ENCODE measurements at places on chromosomes 16 and 17.

DNA sequence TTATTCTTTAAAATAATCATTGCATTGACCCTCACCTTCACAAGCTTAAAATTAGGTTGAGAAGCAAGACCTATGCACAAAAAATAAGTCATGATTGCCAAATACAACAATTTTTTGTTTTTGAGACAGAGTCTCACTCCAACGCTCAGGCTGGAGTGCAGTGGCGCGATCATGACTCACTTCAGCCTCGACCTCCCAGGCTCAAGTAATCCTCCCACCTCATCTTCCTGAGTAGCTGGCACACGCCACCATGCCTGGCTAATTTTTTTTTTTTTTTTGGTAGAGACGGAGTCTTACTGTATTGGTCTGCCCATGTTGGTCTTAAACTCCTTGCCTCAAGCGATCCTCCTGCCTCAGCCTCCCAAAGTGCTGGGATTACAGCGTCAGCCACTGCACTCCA, 24.2 kb downstream of the ZNF652 start:
- no peak for DNase-seq

DNA sequence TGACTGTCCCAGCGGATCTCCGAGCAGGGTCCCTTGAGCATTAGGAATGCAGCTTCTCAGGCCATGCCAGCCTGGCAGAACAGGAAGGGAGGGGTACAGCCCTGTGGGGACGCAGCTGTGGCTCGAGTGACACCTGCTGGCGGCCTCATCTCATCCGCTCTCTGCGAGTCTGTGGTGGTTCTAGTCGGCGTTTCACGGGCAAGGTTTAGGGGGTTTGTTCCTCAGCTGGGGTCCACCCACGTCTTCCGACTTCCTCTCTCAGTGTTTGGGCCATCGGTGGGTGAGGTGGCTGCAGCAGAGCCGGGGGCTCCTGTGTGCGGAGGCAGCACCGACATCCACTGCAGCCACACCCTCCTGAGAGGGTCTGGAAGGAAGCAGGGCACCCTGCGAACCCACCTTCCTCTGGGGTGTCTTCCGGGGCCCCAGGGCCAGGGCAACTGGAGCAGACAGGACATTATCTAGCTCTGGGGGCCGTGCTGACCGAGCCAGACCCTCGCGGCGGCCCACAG, 33.3 kb downstream of the JPH3 start:
- peak; percentile 65 for DNase-seq

DNA sequence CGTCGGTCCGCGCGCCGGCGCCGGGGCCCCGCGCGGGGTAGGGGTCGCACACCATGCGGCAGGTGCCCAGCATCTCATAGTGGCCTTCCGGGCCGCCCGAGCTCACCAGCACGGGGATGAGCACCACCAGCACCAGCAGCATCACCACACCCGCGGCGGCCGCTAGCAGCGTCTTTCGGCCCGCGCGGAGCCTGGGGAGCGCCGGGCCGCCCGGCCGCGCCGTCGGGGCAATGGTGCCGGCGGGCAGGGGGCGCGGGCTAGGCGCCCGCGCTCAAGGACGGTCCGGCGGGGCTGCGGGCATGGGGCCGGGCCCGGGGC, 237 bp downstream of the C1QL1 start:
- no peak for DNase-seq

GRCh38 chr16:3945751-3946603, 65.5 kb upstream of the CREBBP start:
- DNase-seq, result no peak

GRCh38 chr16:86573646-86574508, 4.5 kb upstream of the FOXL1 start:
- no peak for DNase-seq

DNA sequence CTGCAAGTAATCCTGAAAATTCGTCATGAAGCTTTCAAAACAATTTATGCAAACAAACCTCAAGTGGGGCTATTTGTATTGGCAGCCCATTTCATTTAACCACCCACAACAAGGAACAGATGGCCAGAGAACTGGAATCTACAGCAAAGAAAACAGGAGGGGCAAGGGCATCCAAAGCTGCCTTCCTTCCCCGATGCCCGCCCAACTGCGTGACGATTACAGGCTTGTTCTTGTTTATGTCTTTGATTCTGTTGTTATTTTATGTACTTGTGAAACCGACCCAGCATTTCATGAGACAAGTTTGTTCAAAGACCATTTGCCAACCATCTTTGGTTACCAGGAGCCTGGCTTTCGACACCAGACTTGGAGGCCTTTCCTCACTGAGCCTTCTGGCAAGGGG, 59.1 kb upstream of the IRX6 start:
- no peak for DNase-seq

Data from stimulated activated naive CD4-positive, alpha-beta T cell treated with Interleukin-2 at 50 U/mL for 16 hours (primary cell).